Progenitor cell of endocrine pancreas (in vitro differentiated cells): ENCODE measurements at places on chromosomes 2 and 18. TPM values are rescaled to one million over a fixed set of nuclear protein-coding genes. Genes with fewer than 3 reads are reported as not detected.
A peak's percentile ranks its signal among the peaks of the same experiment; 100 is the strongest.

The FRZB gene
- 38.2 and 45.5 TPM in 2 replicates for total RNA-seq

The PSMA8 gene
- 0.29 TPM in 1 of 2 replicates, not detected in the other for total RNA-seq

The SPATA3 gene
- not detected in 2 replicates for total RNA-seq

The FKBP1B gene
- 30.5 and 33.7 TPM in 2 replicates for total RNA-seq

The ALPG gene
- total RNA-seq: not detected in 2 replicates

The TMEFF2 gene
- 0.50 and 2.0 TPM in 2 replicates for total RNA-seq

The LYPD6 gene
- 30.1 and 30.5 TPM in 2 replicates for total RNA-seq

- H3K36me3 ChIP-seq: no peaks in the 10 kb centered on the region
- no peak overlapping the region for H3K27ac ChIP-seq
- no peak overlapping the region for H3K4me3 ChIP-seq
Observed at GRCh38 chr2:208552943-208553342, 146.4 kb downstream of the PTH2R start.

GRCh38 chr2:28088970-28089369 is 198.4 kb downstream of the BABAM2 start:
- H3K27ac ChIP-seq: no peak overlapping the region
- peaks cover 2% of the 10 kb centered on the region for H3K4me1 ChIP-seq
- H3K4me3 ChIP-seq: no peak overlapping the region

DNA sequence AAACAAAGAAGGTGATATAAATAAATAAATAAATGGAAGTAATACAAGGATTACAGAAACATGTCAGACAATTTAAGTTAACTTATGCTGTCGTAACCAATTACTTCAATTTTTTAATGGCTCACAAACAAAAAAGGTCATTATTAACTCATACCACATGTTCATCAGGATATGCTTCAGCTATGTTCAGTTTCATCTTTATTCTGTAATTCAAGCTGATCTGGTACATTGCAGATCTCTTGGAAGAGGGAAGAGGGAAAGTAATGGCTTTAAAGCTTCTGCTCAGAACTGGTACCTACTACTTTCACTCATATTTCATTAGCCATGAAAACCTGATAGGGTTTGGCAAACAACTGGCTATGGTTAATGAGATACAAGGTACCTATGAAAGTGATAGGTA is 67.6 kb upstream of the ERBB4 start:
- no peak for DNase-seq
- no peak overlapping the region for H3K27ac ChIP-seq
- no peaks in the 10 kb centered on the region for H3K36me3 ChIP-seq
- no peaks in the 10 kb centered on the region for H3K4me1 ChIP-seq
- H3K27me3 ChIP-seq: peaks cover 10% of the 10 kb centered on the region

DNA sequence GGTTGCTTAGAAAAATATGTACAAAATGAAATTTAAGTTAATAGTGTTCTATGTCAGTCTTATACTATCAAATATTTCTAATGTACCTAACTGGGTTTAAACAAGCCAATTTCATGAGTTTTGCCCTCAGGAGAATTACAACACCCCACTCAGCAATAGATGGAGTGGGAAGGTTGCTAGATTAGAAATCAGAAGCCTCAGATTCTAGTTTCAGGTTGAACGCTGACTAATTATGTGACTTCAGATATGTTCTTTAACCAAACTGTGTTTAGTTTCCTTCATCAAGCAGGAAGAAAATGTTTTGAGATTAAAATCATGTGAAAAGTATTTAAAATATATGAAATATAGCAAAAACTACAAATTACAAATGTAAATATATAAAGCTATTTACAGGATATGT is 133.8 kb upstream of the KCNH7 start:
- no peak for DNase-seq
- H3K27ac ChIP-seq: no peak overlapping the region
- H3K36me3 ChIP-seq: no peaks in the 10 kb centered on the region
- H3K4me3 ChIP-seq: no peak overlapping the region
- peaks cover 1% of the 10 kb centered on the region for H3K4me1 ChIP-seq
- no peaks in the 10 kb centered on the region for H3K27me3 ChIP-seq

GRCh38 chr2:178870703-178871102 is 63.5 kb upstream of the TTN start:
- H3K4me3 ChIP-seq: no peak overlapping the region
- no peaks in the 10 kb centered on the region for H3K27me3 ChIP-seq
- H3K4me1 ChIP-seq: peaks cover 3% of the 10 kb centered on the region

DNA sequence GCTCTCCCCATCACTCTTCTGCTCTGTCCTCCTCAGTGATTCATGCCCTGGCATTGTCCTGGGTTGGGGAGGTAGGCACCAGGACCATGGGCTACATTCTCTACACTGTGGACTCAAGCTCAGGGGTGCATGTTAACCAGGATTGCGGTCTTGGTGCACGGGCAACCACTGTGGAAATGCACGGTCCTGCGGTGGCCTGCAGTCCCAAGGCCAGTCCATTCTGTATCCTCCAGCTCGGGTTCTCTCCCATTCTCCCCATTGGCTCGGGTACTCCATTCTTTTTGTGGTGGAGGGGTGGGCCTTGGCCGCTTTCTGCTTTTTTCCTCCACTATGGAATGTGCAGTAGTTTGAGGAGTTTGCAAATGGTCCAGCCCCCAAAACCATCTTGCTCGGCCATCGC is 215.0 kb upstream of the MYT1L start:
- H3K27me3 ChIP-seq: peaks cover 6% of the 10 kb centered on the region
- no peak overlapping the region for H3K27ac ChIP-seq
- H3K4me3 ChIP-seq: no peak overlapping the region
- H3K36me3 ChIP-seq: no peaks in the 10 kb centered on the region

- no peaks in the 10 kb centered on the region for H3K36me3 ChIP-seq
- H3K4me1 ChIP-seq: peaks cover 24% of the 10 kb centered on the region
- H3K27me3 ChIP-seq: no peaks in the 10 kb centered on the region
- H3K4me3 ChIP-seq: no peak overlapping the region
- peak; percentile 33 for DNase-seq
Observed at GRCh38 chr2:8525582-8526402, 156.1 kb upstream of the ID2 start.

GRCh38 chr2:224272237-224272910 is 129.5 kb downstream of the FAM124B start:
- no peak overlapping the region for H3K27ac ChIP-seq

DNA sequence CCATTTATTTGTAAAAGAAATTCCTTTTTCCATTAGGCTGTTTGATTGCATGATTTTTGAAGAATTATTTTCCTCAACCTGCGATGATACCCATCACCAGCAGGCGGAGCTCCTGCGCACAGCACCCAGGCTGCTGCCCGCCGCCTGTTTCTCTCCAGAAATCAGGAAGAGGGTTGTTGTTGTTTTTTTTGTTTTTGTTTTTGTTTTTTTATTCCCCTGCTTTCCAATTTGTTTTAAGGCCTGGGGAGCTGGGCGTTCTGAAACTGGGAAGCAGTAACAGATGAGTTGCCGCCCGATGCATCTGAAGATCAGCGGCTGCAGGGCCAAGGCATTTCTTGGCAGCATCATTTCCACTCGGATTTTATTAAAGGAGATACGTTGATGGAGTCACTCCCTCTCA is 132.1 kb downstream of the MBP start:
- no peak overlapping the region for H3K4me3 ChIP-seq
- H3K36me3 ChIP-seq: no peaks in the 10 kb centered on the region
- DNase-seq: no peak

DNA sequence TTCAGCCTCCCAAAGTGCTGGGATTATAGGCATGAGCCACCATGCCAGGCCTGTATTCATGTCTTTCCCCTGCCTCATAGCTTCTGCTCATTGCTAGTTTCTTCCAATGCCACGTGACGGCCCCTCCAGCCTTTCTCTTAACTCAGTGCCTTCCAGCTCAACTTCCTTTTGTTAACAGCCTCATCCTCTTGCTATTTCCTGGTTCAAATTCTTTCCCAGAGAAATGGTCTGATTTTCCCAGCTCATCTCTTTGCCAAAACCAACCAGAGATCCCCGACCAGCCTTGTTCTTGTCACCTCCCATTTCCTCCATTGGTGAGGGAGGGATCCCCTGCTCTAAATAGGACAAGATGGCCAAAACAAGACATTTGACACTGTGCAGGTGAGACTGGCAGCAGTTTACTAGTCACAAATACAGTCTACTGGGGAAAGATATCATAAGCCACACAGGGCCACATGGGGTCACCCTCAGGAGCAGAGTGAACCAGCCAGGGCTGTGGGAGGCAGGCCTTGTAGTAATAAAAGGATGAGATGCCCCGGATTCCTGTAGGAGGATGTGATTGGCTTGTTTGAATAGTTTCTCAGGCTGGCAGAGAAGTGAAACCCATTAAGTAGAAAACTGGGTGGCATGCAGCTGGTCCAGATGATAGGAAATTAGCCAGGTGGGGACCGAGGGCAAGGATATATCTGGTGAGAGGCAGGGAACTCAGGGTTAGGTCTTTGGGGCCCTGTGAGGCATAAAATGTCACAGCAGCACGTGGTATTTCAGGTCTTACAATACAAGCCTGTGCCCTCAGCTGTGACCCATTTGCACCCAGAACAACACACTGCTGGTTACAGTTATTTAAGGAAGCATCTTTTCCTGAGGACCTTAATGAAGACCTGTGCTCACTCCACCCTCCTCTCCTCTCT is 6.4 kb downstream of the CD207 start:
- no peak for DNase-seq
- no peak overlapping the region for H3K4me3 ChIP-seq
- no peaks in the 10 kb centered on the region for H3K36me3 ChIP-seq
- no peaks in the 10 kb centered on the region for H3K4me1 ChIP-seq

DNA sequence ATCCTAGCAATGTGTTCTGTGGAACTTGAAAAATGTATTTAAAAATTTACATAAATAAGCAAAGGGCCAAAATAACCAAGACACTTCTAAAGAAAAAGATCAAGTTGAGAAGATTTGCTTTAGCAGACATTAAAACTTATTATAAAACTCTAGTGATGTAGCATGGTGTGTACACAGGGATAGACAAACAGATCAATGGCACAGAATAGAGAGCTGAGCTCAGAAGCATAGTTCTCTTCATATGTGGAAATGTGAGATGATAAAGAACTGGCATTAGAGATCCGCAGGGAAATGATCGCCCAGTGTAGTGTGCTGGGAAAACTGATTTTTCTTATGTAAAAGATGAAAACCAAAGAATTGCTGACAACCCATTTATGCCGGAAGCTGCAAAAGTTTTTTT is 39.4 kb downstream of the SERPINB8 start:
- no peaks in the 10 kb centered on the region for H3K36me3 ChIP-seq
- no peak overlapping the region for H3K4me3 ChIP-seq
- H3K27me3 ChIP-seq: peaks cover 4% of the 10 kb centered on the region
- peak overlapping the region; percentile 22 for H3K27ac ChIP-seq
- DNase-seq: no peak

DNA sequence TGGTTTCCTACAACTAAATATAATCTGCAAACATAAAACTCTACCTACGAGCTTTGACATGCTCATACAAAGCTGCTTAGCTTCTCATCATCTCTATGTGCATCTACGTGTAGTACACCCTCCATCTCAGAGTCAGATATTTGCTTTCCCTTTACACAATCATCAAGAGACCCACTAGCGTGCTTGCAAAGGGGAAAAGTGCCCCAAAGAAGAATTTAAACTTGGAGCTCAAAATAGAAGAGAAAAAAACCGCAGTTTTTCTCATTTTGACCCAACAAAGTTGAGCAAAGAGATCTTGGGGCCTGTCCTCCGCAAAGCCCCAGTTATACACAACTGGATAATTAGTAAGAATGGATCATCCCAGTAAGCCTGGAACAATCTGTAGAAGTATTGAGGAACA is 104.1 kb downstream of the PAX3 start:
- H3K4me3 ChIP-seq: no peak overlapping the region
- peaks cover 8% of the 10 kb centered on the region for H3K4me1 ChIP-seq
- H3K27me3 ChIP-seq: peaks cover 61% of the 10 kb centered on the region
- no peak for DNase-seq
- H3K27ac ChIP-seq: no peak overlapping the region

- peak; percentile 22 for DNase-seq
- peaks cover 46% of the 10 kb centered on the region for H3K27me3 ChIP-seq
- H3K27ac ChIP-seq: no peak overlapping the region
- no peaks in the 10 kb centered on the region for H3K36me3 ChIP-seq
- H3K4me3 ChIP-seq: peak overlapping the region; percentile 66
Observed at GRCh38 chr18:23619388-23619881, 33.1 kb upstream of the NPC1 start.

- peaks cover 26% of the 10 kb centered on the region for H3K36me3 ChIP-seq
- H3K27me3 ChIP-seq: no peaks in the 10 kb centered on the region
- H3K27ac ChIP-seq: no peak overlapping the region
- no peak overlapping the region for H3K4me3 ChIP-seq
- DNase-seq: no peak
Observed at GRCh38 chr18:58359218-58359617, 269.7 kb downstream of the ALPK2 start.

- peaks cover 2% of the 10 kb centered on the region for H3K4me1 ChIP-seq
- H3K27ac ChIP-seq: peak overlapping the region; percentile 10
- DNase-seq: no peak
- no peaks in the 10 kb centered on the region for H3K27me3 ChIP-seq
- peaks cover 28% of the 10 kb centered on the region for H3K36me3 ChIP-seq
- no peak overlapping the region for H3K4me3 ChIP-seq
Observed at GRCh38 chr2:238362626-238363025, 42.3 kb downstream of the TRAF3IP1 start.

DNA sequence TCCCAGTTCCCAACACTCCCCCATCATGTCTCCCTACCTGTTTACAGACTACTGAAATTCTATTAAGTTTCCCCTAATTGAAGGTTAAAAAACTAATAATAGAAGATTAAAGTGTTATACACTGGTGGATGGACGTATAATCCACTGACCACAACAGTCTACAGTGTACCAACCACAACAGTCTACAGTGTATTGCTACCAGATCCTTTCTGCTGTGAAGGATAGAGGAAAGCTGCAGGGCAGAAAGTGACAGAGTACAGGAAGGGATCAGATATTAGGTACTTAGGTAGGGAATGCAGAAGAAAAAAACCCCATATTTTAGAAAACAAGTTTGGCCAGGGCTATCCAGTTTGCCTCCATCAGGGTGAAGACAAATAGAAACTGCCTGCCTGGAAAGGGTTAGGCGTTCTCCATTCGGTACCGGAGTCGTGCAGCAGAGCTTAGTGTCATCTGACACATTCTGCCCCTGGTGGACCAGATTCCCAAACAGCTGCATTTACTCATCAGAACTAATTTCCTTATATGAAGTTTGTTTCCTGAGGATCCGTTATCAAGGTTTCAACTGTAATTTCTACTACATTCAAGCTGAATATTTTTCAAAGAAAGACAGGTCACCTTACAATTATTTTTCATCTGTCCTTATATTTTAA is 49.9 kb downstream of the KLF7 start:
- peaks cover 2% of the 10 kb centered on the region for H3K36me3 ChIP-seq
- DNase-seq: no peak
- no peaks in the 10 kb centered on the region for H3K4me1 ChIP-seq

DNA sequence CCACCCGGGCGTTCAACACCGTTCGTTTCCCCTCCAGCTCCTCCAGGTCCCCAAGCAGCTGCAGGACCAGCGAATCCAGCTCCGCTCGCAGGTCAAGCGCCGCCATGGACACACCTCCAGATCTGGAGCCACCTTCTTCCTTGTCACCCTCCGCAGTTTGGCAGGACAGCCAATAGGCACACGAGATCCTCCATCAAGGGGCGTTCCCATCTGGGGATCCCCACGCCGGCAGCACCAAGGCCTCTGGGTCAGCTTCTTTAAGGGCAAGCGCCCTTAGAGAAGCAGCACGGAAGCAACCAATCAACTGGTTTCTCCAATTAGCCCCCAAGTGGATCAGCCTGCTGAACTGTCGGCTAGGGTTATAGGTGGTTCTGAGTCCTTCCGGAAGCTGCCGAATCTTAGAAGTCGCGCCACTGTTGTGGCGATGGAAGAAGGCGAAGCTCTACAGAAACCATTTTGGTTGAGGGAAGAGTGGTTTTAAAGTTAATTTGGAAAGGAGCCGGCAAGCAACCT is 621 bp upstream of the IMP4 start:
- DNase-seq: peak; percentile 71
- peaks cover 22% of the 10 kb centered on the region for H3K36me3 ChIP-seq
- peak overlapping the region; percentile 99 for H3K27ac ChIP-seq
- peaks cover 18% of the 10 kb centered on the region for H3K4me1 ChIP-seq
- H3K4me3 ChIP-seq: peak overlapping the region; percentile 99
